ENCODE measurements at places on chromosomes 4 and X.

DNA sequence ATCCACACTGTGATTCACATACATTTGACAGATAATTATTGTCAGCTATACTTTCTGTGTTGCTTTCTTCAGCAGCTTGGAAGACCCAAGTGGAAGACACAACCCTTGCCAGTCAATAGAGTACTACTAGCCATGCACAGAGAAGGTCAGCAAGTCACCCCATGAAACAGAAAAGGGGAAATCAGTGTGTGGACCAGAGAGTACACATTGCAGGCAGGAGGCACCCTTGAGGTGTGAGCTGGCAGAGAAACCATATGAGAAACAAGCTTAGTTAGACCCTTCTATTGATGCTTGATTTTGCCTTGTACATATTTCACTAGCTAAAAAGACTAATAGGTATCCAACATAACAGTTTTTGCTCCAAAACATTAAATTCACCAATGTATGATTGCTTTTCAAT lies 99.5 kb downstream of the NLGN4X start:
- DNase-seq: no peak

DNA sequence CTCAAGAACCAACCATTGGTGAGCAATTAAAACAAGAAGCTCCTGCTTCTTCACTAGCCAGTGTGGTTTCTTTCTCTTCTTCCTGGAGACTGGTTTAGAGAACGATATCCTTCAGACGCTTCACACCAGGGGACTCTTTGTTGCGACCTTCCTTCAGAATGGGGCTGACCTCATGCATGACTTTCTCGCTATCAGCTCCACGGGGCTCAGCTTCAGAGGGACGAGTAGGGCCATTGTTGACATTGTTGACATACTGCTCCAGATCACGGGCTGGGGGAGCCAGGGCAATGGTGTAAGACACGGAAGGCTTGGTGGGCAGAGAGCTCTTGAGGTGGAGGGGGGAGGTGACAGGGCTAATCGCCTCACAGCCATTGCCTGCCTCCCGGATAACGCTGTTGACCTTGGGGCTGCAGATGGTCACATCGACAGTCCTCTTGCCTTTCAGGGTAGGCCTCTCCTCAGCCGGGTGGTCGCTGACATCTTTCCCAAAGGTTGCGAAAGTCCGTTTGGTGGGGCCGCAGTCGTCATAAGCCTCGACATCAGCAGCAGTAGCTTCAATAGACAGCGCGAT lies 113.8 kb downstream of the PCDH19 start:
- DNase-seq: no peak

- DNase-seq: no peak
Measured at GRCh38 chr4:149050840-149051239, 608.6 kb upstream of the NR3C2 start.

DNA sequence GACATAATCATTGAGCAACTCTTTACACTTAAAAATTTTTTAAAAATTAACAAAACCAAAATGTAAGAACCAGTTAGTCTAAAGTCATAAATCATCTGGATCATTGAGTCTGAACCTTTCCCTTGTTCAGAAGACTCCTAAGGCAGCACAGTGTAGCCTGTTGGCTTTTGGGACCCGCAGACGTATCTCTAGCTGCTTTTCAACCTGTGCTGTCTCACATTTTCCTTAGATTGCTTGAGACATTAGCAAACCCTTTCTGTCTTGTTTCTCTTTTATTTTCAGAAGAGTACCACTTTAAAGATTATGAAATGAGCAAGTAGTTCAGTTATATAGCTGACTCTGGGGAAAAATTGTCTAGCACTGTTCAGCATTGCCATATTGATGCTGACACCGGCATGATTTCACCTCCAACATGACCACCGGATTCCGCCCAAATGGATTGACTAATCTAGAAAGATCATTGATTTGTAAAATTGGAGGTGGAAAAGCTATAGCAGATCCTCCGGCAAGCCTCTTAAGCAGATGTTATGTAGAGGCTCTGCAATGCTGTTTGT lies 8.9 kb downstream of the TCEANC start:
- no peak for DNase-seq

DNA sequence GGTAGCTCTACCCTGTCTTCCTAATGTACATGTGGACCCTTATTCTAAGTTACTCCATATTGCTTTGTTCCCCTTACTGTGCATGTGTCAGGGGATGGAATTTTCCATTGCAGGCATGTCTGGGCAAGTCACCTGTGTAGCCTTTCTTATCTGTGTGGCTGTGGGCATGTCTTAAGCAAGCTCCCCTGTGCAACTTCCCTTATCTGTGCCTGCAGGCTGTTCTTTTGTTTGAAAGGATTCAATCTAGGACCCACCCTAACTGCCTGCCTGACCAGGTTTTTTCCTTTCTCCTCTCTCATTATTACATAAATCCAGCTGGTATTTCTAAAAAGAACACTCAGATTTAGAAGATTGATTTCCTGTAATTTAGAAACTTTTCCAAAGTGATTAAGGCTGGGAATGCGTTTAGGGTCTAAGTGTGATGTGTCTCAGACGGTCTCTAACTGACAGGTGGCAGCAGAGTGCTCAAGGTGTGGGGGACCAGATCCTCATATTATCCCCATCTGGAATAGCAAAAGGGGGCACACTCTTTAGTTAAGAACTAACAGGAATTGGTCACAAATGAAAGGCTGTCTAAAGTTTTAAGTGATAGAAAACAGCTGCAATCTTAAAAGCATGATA lies 198.9 kb upstream of the PPP1R2C start:
- DNase-seq: no peak

DNA sequence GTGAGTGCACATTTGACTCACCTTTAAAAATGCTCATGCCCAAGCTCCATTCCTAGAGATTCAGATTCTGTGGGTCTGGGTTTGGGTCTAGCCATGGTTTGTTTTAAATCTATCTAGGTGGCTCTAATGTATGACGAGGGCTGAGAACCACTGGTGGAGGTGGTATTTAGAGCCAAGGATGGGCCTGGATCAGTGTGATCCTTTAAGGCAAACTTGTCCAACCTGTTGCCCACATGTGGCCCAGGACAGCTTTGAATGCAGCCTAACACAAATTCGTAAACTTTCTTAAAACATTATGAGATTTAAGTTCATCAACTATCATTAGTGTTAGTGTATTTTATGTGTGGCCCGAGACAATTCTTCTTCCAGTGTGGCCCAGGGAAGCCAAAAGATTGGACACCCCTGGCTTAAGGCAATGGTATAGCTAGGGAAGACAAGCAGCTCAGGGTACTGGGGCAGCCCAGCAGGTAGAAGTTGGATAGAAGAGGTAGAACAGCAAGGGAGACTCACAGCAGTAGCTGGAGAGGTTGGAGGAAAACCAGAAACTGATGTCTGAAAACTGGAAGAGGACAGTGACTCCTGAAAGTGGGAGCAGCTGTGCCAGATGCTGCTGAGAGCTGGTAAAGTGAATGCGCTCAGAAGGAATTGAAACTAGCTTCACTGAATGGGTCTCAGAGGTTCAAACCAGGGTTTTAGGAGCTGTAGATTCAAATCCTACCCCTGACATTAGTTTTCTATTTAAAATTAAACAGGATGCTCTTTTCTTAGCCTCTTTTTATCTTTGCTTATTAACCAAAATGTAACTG lies 18.2 kb downstream of the ADD1 start:
- DNase-seq: no peak

DNA sequence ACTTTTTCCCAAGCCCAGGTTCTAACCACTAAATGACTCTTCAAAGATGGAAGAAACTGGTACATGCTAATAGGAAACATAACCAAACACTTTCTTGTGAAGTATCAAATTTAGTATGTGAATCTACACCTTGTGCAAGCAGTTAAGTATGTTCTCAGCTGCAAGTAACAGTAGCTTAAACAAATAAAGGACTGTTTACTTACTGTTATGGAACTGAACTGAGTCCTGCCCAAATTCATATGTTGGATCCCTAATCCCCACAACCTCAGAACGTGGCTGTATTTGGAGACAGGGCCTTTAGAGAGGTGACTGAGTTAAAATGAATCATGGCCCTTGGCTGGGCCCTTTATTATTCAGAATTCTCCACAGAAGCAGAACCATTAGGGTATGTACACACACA lies 178.7 kb downstream of the KDR start:
- no peak for DNase-seq

Data from stimulated activated CD8-positive, alpha-beta memory T cell treated with anti-CD3 and anti-CD28 coated beads, Interleukin-7, amount 100 ng/mL, for 48 hours (primary cell).